Stimulated activated CD4-positive, alpha-beta T cell treated with anti-CD3 and anti-CD28 coated beads, TNF-alpha, amount 100 ng/mL, for 48 hours (primary cell): ENCODE measurements at places on chromosomes 5 and 9.

DNA sequence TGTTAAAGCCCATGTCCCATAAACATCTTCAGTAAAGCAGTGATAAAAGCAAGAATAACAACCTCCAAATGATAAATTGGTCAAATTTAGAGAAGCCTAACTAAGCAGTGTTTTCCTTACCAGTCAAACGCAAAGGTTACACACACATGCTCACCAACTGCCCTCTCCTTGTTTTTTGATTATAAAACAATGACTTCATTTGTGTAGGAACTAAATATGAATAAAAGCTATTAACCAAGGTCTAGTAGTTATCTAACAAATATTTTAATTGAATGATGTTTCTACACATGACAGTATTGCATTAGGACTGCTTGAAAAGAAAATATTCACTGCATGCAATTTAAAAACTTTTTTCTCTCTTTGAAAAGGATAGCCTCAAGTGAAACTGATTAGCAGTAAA lies 36.7 kb downstream of the PCA3 start:
- no peak for DNase-seq

DNA sequence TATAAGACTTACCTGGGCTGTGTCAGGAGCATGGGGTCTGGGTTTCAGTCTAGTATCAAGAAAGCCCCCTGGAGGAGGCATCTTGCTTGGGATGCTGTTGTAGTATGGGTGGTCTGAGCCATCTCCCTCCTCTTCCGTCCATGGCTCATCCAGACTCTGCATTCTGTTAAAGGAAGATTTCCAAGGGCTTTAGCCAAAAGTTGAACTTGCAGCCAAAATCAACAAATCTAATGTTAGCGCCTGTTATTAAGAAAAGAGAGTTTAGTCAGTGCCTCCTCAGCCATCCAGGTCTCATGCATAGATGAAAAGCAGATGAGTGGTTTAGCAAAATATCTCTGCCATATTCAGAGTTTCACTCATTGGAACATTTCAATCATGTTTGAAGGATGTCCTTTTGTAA lies 55.6 kb downstream of the S1PR3 start:
- DNase-seq = no peak

GRCh38 chr5:80998590-80998979 lies 38.4 kb downstream of the RASGRF2 start:
- no peak for DNase-seq

- DNase-seq = no peak
Measured at GRCh38 chr5:126857472-126858410, 80.8 kb downstream of the LMNB1 start.

GRCh38 chr5:96967400-96967799 lies 31.5 kb downstream of the LNPEP start:
- DNase-seq = no peak

- DNase-seq = no peak
Measured at GRCh38 chr5:114782177-114782576, 387.5 kb downstream of the TRIM36 start.

GRCh38 chr5:10626473-10627013 lies 62.7 kb downstream of the ANKRD33B start:
- DNase-seq = no peak

- DNase-seq = no peak
Measured at GRCh38 chr5:112692472-112692871, 45.2 kb upstream of the APC start.

GRCh38 chr5:53362521-53362941 lies 117.9 kb upstream of the FST start:
- no peak for DNase-seq

GRCh38 chr5:162096448-162096847 lies 28.9 kb downstream of the GABRG2 start:
- DNase-seq = no peak

DNA sequence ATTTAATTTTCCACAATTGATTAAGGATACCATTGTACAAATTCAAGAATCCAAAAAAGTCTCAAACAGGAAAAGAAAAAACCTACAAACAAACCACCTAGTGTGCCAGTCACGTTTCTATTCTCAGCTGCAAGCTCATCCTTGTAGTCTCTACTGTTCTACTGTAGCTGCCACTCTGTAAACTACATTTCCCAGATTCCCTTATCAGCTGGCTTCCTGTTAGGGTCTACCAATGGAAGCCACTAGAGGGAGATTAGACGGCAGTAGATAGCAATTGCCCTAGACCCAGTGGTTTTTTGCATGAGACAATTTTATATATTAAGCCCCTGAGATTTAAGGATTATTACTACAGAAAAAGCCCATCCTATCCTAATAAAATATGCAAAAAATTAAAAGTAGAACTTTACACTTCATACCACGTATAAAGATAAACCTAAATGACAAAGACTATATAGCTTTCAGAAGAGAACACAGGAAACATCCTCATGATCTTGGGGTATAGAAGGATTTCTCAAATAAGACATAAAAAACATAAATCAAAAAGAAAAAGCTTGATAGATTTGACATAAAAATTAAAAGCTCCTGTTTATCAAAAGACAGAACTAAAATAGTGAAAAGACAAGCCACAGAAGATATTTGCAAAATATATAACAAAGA lies 37.4 kb downstream of the P4HA2 start:
- no peak for DNase-seq

DNA sequence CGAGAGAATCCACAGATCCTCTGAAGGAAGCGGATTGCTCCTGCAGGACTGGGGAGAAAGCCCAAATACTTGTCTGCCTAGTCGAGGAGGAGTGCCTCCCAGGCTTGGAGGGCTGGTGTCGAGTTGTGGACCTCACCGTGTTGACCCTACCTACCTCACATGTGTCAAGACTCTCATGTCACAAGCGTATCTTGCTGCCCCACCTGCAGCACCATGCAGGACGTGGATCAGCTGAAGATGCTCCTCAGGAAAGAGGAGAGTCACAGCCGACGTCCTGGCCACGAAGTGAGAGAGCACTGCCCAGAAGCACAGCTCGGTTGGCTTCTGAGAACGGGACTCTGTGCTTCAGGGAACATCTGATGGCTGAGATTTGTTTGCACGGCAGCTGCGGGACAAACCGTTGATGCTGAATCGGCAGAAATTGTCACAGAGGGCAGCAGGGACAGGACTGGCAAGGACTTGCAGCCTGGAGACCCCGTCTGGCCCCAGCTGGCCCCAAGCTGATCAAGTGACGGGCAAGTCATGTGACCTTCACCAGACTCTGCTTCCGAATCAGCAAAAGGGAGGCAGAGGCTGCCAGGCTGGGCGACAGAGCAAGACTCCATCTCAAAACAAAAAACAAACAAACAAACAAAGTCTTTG lies 119.1 kb upstream of the ITGA1 start:
- DNase-seq = no peak

DNA sequence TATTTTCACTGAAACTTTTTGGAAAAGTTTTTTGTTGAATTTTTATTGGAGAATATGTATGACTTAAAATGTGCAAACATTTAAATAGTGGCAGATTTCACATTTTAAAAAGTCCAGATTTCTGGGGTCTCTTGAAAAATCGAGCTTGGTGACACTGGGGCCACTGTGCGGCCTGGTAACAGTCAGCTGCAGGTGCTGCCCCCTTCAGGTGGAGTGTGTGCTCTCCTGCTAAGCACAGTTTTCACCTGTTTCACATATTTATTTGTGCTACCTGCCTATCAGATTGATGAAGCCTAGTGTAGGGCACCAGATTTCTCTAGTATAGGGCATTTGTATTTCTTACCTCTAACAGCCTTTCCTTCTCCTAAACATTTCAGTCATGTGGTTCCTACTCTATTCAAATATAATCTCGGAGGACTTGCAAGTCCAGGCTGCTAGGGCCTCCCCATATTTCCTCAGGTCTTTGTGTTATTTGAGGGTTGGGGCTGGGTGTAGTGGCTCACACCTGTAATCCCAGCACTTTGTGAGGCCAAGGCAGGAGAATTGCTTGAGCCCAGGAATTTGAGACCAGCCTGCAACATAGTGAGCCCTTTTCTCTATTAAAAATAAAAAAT lies 95.8 kb upstream of the KLF9 start:
- DNase-seq = no peak

DNA sequence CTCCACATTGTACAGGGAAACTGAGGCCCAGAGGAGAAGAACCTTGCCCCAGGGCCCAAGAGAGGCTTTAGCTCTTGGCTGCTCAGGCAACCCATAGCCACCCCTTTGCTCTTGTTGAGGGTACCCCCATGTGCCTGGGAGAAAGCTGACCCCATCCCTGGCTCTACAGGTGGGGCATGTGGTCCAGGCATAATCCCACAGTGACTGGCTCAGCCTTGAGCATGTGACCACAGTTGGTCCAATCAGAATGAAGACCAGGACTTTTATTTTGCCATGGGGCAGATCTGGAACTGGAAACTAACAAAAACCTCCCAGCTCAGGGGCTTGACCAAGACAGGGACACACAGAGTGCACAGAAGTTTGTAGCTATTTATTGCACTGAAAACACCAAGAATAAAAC lies 29.3 kb downstream of the SLC6A7 start:
- DNase-seq = no peak

DNA sequence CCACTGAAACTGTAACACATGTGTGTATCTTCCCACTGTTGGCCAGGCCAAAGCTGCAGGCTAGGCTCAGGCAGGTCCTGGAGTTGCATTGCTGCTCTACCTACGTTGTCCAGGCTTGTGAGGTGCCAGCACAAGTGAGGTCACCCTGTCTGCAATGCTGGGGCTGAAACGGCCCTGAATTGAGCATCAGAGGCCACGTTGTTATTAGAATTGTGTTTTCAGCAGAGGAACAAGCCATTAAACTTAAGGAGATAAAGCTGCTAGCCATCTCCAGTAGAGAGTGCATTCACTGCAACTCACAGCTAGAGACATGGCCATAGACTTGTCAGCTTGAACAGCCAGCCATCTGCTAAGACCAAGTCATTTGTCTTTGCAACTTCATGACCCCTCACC lies 191.8 kb downstream of the SEMA6A start:
- no peak for DNase-seq

- no peak for DNase-seq
Measured at GRCh38 chr5:107523029-107523680, 147.6 kb downstream of the EFNA5 start.

DNA sequence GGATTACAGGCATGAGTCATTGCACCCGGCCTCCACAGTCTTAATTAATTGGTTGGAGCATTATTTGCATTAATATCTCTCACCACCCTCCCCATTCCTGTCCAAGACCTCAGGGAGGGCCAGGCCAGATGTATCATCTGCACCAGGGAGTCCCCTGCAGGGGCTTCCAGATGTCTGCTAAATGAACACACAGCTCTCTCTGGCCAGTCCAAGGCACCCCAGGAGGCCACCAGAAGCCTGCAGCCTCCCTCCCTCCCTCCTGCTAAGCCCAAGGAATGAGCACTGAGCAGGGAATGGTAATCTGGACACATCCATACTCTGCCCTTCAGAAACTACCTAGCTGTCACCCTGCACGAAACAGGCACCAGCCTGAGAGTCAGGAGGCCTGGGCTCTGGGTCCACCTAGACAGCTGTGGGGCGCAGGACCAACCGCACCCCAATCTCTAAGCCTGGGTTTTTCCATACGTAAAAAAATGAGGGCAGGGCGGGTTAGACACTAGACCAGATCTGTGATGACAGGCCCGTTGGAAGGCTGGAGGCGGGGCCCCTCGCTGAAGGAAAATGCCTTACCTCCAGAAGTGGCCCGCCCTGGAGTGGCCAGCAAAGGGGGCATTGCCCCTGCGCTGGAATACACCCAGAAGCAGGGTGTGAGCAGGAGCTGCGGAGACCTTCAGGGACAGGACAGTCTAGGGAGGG lies 8.3 kb downstream of the CIZ1 start:
- DNase-seq = no peak

DNA sequence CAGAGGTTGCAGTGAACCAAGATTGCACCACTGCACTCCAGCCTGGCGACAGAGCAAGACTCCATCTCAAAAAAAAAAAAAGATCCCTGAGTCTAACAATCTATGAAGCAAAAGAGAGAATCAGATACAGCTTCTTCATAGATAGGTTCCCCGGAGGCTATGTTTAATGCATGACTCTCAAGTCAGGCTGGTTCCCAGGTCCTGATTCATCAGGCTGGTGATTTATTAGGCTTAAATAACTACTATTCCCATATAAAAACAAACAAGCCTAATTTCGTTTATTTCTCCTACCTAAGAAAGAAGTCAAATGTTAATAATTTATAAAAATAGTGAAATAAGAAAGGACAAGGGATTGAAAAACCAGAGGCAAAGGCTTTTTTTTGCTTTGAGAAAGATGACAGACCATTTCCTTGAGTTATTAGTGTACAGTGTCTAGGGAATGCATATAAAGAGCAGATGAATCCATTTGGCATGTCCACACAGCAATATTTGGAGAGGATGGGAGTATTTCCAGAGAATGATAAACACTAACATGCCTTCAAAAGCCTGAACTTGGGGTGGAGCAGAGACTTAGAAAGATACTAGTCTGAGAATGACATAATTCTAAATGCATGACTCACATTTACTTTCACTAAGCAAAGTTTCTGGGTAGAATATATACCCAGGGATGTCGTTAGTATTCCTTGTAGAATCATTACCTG lies 115.3 kb downstream of the NREP start:
- DNase-seq = no peak

- no peak for DNase-seq
Measured at GRCh38 chr5:69492923-69493395, 369 bp downstream of the OCLN start.

DNA sequence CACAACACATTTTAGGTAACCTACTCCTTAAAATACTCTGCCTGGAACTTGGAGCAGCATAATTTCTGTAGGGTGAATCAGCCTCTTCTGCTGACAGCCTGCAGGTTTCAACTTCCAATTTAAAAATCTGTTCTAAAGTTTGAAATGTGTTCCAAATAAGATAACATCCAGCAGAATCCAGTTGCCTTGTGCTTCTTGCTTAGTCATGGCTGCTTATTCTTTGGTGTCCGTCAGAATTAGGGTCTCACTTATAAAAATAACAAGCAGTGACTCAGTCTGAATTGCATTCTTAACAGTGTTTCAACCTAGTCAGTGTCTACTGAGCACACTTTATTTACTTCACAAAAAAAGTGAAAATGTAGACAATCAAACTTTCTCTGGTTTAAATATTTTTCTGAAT lies 3.7 kb downstream of the CDH6 start:
- DNase-seq = no peak

GRCh38 chr9:86286278-86286677 lies 3.9 kb upstream of the ISCA1 start:
- DNase-seq = no peak
